H1 (cell line): ENCODE measurements at places on chromosomes 3 and 15.

DNA sequence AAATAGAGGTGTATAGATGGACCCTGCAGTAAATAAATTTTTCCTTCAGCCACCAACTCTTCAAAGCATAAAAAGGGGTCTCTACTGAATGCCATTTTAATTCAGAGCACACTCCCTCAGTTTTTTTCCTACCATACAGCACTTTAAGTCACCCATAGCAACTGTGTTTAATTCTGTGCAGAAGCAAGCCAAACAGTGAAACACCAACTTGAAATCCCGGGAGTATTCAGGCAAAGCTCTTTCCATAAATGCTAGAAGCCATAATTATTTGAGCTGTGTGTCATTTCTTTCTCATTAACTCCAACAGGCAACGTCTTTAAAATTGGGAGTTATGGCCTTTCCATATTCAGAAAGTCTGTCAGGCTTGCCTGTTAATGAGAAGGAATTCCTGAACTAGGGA, 562.1 kb downstream of the GRM7 start:
- DNase-seq = no peak

DNA sequence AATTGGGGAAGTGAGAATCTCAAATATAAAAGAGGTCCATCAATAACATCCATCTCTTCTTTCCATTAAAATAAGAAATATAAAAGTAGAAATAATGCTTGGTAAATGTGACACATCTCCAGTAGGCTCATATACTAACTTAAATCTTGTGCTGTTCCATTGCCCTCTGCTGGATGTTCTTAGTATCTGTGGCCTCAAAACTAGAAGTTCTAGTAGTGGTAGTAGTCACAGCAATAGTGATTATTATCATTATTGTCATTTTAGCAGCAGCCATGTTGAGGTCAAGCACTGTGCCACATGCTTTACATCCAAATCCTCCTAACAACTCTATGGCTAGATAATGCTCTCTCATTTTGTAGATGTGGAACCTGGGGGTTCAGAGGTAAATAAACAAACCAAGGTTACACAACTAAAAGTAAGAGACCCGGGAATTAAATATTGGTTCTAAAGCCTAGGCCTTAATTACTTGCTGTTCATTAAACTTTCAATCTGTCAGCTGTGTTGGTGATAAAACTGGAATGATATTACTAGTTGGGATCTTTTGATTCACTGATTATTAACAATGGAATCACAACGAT, 20.2 kb upstream of the BTLA start:
- DNase-seq = no peak

GRCh38 chr15:71808311-71809020, 1.9 kb upstream of the NR2E3 start:
- DNase-seq = no peak

DNA sequence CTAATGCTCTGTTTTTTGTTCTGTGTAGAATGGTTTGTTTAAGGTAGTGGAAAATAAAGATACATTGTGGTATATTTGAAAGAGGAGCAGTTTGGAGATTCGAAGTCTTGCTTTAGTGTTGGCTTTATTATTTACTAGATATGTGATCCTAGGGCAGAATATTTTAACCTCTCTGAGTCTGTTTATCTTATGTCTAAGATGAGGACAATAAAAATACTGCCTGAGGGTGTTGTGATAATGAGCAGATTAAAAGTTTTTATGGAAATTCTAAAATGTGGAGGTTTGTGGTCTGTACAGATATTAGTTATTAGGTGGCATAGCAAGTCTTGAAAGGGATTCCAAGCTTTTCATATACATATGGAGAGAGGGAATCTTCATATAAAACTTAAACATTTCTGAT, 15.0 kb downstream of the TCF12 start:
- no peak for DNase-seq

DNA sequence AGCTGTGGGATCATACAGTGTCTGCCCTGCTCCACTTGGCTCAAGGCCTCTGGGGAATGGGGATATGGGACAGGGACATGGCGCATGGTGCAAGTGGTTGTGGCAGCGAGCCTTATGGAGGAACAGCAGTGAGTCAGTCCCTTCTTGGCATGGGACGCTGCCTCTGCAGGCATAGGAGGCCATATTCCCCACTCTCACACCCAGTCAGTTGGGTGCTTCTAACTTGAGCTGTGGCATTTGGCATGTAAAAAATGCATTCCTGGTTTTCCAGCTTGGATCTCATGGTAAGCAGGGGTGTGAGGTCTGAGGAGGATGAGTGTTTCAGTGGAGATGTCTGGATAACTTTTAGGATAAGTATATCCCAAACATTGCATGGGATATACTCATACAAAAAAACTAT, 31.6 kb upstream of the UBE2Q2 start:
- no peak for DNase-seq

DNA sequence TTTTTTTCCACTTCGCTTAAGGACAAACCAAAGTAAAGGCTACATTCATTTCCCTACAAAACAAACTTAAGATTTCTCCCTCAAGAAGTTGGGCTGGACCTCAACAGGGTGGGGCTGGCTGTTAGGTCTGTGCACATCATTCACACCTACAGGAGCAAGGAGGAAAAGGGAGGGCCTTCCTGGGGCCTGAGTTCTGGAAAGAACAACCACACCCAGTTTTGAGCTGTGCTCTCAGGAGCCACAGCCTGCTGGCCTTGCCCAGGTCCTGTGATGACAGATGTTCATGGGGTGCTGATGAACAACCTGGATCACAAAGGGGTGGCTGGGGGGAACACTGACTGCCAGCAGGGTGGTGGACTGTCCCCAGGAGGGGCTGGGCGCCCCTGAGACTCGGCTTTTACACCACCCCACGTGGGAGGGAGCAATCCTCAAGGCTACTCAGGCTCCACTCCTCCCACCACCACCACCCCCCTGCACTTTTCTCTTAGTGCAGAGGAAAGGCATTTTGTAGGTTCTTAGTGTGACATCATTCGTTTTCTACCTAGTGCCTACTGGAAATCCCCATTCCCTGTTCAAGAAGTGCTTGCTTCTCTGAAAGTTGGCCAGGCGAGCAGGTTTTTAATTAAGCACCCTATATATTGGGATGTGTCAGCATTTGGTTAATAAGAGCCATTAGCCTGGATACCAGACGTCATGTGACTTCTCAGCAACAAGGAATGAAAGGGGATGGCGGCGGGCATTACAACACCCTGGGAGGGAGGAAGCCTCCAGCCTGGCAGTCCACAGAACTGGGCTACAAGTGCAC, 35.7 kb downstream of the CCNB2 start:
- no peak for DNase-seq

DNA sequence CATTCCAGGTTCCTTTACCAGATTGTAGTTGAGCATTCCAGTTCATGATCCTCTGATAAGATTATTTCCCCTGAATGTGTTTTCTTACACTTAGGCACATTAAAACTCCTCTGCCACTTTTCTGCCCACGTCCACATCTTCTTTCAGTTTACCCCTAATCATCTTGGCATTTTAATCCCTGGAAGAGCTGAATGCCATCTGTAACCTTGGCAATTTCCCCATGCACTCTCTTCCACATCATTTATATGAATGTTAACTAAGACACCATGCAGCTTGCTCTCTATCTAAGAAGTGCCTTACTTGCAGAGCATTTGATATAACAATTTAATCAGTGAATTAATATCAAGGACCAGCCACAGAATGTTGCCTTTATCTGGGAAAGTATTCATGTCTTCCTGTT, 25.8 kb downstream of the TIMP4 start:
- DNase-seq = no peak

DNA sequence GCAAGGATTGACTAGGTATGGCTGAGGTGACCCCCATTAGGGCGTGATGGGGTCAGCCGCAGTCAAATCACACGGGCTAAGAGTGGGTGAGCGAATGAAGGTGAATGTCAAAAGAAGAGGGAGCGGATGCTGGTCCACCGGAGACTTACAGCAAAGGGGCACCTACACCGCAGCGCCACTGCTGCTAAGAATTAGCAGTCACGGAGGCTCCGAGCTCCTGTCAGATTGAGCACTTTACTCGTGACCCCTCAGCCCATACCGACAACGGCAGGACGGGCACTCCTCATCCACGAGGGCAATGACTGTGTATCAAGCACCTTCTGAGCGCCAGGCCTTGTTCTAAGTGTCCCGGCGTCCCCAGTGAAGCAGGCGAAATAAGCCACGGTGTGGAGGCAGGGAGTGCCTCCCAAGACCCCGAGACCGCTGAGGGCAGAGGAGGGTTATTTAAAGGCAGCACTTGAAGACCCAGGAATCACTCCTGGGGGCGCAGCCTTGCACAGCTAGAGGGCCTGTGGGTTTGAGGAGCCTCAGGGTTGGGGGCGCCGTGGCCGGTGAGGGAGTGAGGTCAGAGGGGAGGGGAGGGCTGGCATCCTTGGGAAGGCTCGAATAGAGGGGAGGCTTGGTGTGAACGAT, 61.6 kb upstream of the GATA2 start:
- no peak for DNase-seq

DNA sequence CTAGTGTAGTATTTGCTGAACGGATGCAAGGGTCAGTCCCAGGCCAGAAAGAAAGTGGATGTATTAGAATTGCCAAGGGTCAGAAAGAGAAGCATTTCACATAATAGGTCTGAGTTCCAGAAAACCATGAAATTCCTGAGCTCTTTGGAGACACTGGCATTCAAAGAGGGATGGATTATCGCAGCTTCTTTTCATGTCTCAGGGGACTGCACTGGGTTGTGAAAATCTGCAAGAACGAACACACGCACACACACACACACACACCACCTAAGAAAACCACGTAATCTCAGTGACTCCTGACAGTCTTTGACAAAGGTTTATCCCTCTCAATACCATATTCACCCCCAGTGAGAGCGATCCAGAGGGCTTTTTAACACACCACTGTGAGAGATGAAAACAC, 57.9 kb downstream of the TIPARP start:
- DNase-seq = no peak

DNA sequence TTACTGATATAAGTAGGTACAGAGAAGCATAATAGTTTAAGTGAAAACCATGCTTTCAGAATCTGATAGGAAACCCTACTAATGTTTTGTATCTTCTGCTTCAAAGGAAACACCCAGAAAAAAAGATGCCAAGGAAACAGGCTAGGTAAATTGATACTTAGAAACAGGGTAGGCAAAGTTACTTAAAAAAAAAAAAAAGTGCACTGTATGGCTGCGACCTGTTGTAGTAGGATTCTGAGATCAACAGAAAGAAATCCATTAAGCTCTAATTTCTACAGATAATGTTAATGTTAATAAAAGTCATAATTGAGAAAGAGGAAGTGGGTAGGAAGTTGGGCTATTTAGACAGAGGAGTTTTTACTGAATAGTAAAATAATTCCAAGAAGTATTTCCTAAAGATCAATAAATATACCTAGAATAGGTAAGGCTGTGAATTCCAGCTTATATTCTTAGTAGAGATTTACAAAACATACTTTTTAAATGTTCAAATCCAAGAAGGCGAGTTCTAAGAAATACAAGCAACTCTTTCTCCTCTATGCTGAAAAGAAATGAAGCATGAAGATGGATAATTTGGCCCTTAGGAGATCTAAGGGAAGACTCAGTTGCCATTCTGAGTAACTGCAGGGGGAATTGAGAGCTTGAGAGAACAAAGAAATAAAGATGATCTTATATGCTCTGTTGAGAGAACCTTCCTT, 24.1 kb upstream of the STT3B start:
- DNase-seq = no peak

GRCh38 chr3:139514741-139515140, 24.8 kb downstream of the RBP1 start:
- no peak for DNase-seq

DNA sequence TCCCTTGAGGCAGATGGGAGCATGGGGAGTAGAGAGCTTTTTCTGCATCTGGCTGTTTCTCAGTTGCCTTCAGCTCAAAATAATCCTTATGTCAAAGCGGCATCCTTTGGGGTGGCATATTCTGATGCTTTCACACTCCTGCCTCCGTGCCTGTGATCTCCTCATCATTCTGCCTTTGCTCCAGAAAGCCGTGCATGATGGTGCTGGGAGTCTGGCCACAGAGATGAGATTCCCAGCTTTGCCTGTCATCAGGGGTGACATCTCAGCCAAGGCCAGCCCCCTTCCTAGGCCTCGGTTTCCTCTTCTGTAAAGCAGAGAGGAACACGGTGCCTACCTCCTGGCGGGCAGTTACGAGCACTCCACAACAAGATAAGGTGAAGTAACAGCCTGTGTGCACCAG, 96.3 kb upstream of the ALDH1A3 start:
- no peak for DNase-seq

- DNase-seq = no peak
Observed at GRCh38 chr3:186483611-186484340, 60.4 kb downstream of the CRYGS start.

DNA sequence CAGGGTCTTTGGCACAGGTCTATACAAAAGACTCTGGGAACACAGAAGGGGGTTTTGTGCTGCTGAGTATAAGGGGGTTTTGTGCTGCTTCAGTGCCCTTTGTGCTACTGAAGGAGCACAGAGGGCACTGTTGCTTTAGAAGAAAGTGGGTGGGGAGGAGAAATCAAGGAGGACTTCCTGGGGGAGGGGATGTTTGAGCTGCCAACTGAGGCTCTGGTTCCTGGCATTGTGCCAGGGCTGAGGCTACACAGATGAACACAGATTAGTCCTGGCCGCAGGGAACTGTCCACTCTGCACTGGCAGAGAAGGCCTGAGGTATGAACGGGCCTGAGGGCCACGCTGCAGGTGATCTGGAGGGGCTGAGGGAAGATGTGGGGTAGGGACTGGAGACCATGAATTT, 32.2 kb upstream of the SEC13 start:
- no peak for DNase-seq

- DNase-seq = no peak
Observed at GRCh38 chr3:177084616-177085015, 112.7 kb downstream of the TBL1XR1 start.

GRCh38 chr3:60207905-60208304, 1043.3 kb downstream of the FHIT start:
- no peak for DNase-seq

GRCh38 chr3:169662843-169663160, 710 bp downstream of the MECOM start:
- DNase-seq = no peak

GRCh38 chr3:143060906-143061305, 58.7 kb upstream of the CHST2 start:
- DNase-seq = no peak

- no peak for DNase-seq
Observed at GRCh38 chr3:53260286-53260785, 4.5 kb upstream of the TKT start.

DNA sequence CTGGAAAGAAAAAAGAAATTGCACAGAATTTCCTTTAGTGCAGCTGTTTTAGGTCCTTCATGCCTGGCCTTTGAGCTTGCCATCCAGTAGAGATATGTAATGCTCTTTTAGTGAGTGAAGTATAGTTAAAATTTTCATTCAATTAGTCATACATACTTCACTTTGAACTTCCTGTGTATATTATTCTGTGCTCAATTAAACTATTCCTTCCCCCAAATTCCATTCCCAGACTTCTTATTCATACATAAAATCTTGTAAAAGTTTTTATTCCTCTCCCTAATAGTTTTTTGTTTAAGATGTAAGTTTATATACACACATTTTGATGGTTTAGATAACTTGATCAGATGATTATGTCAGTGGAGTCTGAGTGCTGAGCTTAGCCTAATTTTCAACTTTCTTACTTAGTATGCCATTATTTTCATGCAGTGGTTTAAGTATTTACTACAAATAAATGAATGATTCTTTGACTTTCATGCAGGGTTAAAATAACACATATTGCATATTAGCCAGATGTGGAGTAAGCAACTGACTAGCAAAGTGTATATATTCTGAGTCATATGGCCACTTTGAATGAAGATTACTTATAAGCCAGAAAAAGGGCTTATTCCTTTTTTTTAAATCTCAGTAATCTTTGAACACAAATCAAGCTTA, 42.5 kb upstream of the ABHD10 start:
- DNase-seq = no peak

GRCh38 chr3:183244981-183245476, 8.0 kb upstream of the B3GNT5 start:
- DNase-seq = peak; percentile 44
